Occipital lobe (tissue), 3 donors: ENCODE measurements at places on chromosomes 16 and 17.

GRCh38 chr16:6157806-6158205 lies 1060.2 kb upstream of the EEF2KMT start:
- DNase-seq = no peak

DNA sequence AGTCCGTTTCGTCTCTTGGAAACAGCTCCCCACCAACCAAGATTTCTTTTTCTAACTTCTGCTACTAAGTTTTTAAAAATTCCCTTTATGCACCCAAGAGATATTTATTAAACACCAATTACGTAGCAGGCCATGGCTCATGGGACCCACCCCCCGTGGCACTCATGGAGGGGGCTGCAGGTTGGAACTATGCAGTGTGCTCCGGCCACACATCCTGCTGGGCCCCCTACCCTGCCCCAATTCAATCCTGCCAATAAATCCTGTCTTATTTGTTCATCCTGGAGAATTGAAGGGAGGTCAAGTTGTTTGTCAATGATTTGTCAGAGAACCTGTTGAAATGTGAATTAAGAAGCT lies 48.2 kb downstream of the IL21R start:
- no peak for DNase-seq

DNA sequence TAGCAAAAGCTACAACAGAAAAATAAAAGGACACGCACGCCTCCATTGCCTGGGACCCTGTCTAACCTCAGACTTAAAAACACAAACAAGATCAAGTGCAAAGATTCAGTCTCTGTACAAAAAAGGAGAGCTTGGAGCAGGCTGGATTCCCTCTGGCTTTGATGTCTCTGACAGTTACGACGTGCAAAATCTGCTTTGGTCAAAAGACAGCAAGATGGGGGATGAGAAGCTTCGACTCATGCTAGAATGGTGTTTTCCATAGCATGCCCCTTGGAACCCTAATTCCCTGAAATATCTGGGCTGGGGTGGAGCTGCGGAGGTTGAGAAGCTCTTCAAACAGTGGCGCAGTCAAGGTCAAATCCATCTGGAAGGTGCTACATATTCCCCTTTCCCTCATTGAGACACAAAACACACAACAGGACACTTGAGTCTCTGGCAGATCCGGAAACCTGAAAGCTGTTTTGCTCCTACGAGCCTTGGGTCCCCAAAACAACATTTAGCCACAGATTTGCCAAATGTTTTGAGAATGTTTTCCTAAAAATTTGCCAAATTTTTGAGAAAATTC lies 9.1 kb downstream of the MYH11 start:
- no peak for DNase-seq

- DNase-seq = no peak
Measured at GRCh38 chr16:13136901-13137300, 235.5 kb downstream of the SHISA9 start.

DNA sequence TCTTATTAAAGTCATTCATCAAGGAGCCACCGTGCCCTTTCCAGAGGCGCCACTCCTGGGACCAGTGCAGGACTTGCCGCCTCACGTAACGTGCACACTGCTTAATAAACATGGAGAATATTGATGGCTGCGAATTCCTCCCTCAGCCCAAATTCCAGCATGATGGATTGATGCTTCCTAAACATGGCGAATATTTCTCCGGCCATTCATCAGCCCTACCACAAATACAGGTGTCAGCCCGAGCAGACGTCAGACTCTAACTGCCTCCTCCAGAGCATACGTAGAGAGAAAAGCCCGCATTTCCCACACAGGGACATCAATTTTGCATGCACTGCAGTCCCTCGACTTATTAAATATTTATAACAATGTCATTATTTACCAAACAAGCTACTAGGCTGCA lies 97.0 kb downstream of the USP31 start:
- no peak for DNase-seq

- no peak for DNase-seq
Measured at GRCh38 chr16:2187212-2187611, 9.2 kb downstream of the CASKIN1 start.

GRCh38 chr16:27080895-27081294 lies 14.2 kb downstream of the C16orf82 start:
- DNase-seq = no peak

GRCh38 chr16:7397901-7398300 lies 65.3 kb downstream of the RBFOX1 start:
- DNase-seq = no peak

DNA sequence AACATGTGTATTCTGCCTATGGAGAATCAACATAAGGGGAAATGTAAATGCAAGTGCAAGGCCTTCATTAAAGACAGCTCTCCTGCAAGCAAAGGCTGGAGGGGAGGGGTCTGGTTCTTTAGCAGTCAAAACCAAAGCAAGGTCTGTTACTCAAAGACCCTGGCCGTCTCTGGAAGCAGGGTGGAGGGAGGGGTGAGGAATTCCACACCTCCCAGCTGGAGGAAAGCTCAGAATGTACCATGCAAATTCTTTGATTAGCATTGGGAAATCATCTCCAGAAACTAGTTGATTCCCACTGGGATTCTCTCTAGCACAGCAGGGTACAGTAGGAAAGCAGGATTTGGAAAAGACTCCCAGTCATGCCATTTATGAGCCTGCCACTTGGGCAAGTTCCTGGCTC lies 77.3 kb upstream of the ASIC2 start:
- no peak for DNase-seq

GRCh38 chr16:87134628-87134995 lies 182.6 kb downstream of the C16orf95 start:
- no peak for DNase-seq

- no peak for DNase-seq
Measured at GRCh38 chr17:58730937-58731336, 24.7 kb upstream of the PPM1E start.

- no peak for DNase-seq
Measured at GRCh38 chr17:70675070-70675590, 505.8 kb downstream of the KCNJ2 start.

GRCh38 chr17:4540224-4540651 lies 14.9 kb downstream of the MYBBP1A start:
- no peak for DNase-seq

DNA sequence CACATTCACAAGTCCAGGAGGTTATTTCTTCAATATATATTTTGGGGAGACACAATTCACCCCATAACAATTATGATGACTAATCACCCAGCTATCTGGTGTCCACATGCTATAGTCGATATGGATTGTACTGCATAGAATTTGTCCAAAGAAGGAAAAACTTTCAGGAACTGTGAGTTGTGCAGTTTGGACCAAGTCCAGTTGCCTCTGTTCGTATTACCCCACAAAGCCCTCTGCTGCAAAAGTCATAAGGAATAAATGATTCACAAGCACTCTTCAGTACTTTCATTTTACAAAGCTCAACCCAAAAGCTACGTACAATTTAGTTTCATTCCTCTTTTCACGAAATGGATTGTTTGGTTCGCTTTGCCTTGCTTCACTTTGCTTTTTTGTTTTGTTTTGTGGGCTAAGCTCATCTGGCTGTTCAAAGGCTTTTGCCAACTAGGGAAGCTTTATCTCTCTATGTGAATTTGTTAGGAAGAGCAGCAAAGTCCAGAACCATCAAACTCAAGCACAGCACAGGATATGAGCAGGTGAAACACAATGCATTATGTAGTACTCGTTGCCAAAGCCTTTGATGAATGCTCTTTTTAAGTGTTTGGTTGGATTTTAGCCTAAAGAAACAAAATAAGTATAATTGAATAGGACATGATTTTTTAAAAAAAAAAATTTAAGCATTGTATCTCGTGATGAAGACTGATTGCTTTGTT lies 98.6 kb downstream of the ZNF18 start:
- no peak for DNase-seq

- DNase-seq = no peak
Measured at GRCh38 chr17:72829883-72830282, 262.6 kb downstream of the SLC39A11 start.

DNA sequence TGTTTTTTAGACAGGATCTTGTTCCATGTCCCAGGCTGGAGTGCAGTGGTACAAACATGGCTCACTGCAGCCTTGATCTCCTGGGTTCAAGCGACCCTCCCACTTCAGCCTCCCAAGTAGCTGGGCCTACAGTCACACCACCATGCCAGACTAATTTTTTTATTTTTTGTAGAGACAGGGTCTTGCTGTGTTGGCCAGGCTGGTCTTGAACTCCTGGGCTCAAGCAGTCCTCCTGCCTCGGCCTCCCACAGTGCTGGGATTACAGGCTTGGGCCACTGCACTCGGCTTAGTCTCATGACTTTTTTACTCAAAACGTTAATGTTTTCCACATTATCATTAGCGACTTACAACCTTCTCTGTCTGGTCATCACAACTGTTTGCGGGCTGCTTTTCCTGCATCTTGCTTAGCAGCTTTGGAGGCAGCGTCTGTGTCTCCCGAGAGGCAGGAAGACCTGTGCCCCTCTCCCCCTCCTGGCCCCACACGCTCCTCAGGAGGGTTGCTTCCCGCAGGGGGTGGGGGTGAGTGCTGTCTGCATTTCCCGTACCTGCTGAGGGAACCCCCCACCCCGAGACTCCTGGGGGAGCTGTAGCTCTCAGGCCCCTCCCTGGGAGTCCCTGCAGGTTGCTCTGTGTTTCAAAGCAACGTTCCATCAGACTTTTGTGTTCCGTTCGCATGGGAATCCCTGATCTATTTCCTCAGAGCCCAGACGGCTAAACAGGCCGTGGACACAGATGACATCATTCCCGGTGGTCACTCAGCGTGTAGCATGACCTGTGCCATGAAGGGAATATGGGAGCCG lies 52.6 kb downstream of the PGS1 start:
- DNase-seq = no peak

DNA sequence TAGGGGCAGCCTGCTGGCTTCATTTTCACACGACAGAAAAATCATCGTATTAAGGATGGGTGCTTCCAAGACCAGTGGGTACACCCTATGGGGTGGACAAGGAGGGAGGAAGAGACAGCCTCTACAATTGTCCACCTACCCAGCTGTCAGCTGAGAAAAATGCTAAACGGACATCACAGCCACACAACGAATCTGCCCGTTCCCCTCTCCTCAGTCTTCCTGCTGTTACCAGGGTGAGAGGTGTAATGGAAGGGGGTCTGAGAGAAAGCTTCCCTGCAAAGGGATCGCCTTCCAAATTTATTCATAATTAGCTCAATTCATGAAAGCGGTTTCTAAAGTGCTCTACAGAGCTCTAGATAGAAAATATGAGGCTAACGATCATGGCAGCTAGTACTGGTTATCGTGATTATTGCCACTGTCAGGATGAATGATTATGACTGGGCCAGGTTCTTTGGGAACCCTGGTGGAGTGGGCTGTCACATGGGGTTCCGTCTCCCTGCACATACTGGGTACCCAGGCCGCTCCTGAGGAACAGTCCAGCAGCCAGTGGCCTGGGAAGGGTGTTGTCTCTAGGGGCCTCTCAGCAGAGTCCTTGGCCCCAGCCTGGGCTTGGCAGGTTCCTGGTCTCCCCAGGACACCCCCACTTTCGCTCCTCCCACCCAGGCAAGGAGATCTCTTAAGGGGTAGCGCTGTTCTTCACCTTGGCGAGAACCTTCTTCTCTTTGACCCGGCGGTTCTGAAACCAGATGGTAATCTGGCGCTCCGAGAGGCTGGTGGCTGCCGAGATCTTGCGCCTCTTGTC lies 2.2 kb downstream of the HOXB13 start:
- no peak for DNase-seq
